Fibroblast of mammary gland (primary cell): ENCODE measurements at places on chromosomes 2 and 18.

GRCh38 chr2:190781604-190782198, 98.9 kb upstream of the GLS start:
- DNase-seq, result peak; percentile 76

GRCh38 chr2:218782528-218782844, 539 bp downstream of the CYP27A1 start:
- peak; percentile 6 for DNase-seq

DNA sequence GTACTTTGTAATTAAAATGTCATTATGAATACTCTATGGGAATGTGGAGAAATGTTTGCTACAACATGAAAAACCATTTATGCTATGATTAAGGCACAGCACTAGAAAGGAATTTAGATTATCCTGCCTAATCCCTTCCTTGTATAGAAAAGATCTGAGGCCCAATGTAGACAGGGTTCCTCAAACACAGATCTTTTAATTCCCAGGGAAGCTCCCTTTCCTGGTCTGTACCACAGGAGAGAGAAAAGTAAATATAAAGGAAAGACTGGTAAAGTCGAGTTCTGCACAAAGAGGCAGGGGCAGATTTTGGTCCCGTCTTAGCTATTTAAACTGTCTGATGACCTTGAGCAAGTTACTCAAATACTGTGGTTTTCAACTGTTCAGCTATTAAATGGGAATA, 84.7 kb downstream of the ICA1L start:
- DNase-seq, result no peak

- DNase-seq, result no peak
Measured at GRCh38 chr2:22894761-22895160, 490.2 kb upstream of the KLHL29 start.

- DNase-seq, result no peak
Measured at GRCh38 chr2:195356920-195357440, 300.0 kb upstream of the SLC39A10 start.

DNA sequence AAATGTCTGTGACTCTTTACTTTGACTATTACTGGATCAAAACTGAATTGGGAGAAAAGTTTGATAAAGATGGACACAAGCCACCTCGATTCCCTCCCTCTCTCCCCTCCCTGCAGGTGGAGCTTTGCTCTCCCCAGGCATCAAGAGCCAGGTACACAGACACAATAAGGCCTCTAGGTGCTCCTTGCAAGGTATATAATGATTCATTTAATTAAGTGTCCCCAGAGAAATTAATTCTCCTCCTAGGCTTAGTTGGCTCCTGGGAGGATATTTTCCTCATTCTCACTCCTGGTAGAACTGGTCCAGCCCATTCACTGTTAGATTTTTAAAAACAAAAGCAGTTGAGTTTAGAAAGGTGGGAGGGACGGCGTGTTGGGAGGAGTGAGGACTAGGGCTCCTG, 352.4 kb upstream of the SMIM21 start:
- DNase-seq, result no peak

DNA sequence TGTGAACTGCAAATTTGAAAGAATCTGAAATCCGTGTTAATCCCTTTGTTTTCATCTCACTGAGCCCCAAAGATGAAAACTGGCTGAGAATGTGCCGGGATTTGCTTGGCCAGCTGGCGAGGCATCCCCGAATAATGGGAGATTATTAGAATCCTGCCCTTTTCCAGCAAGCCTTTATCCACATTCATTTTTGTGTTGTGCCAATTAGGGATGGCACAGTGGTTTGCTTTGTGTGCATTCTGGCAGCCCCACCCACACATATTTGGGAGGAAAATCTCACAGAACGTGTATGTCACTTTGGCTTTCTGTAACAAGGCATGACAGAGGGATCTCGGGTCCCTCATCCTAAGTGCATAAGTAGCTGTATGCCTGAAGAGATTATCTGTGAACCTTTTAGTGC, 405.8 kb upstream of the FAM98A start:
- DNase-seq, result no peak

DNA sequence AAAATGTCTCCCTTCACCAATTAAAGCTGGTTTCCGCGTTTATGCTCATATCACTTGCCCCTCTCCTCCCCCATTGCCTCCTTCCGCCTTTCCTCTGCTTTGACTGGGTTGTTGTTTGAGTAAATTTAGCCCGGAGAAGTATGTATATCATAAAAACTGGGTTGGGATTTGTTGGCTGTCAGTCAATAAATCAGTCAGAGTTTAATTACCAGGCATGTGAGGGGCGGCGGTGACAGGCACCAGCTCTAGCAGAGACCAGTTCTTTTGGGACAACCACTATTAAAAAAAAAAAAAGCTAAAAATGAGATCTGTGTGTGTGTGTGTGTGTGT, 382.4 kb upstream of the SMIM21 start:
- no peak for DNase-seq

DNA sequence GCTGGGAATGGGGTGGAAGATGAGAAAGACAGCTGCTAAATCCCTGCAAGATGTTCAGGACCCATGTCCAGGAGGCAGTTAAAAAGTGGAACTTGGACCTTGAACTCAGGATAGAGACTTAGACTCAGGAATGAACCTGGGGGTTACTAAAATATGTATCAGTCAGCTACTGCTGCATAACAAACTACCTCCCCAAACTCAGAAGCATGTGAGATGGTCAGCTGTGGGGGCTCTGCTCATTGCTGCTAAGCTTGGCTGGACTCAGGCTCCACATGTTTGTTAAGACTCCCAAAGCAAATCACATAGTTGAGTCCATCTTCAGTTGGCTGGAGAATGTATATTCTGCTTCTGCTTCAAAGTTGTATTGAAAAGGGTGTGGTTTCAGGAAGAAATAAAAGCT, 61.4 kb upstream of the COPS8 start:
- no peak for DNase-seq

- DNase-seq, result peak; percentile 81
Measured at GRCh38 chr2:100767224-100767653, 52.7 kb upstream of the NPAS2 start.

DNA sequence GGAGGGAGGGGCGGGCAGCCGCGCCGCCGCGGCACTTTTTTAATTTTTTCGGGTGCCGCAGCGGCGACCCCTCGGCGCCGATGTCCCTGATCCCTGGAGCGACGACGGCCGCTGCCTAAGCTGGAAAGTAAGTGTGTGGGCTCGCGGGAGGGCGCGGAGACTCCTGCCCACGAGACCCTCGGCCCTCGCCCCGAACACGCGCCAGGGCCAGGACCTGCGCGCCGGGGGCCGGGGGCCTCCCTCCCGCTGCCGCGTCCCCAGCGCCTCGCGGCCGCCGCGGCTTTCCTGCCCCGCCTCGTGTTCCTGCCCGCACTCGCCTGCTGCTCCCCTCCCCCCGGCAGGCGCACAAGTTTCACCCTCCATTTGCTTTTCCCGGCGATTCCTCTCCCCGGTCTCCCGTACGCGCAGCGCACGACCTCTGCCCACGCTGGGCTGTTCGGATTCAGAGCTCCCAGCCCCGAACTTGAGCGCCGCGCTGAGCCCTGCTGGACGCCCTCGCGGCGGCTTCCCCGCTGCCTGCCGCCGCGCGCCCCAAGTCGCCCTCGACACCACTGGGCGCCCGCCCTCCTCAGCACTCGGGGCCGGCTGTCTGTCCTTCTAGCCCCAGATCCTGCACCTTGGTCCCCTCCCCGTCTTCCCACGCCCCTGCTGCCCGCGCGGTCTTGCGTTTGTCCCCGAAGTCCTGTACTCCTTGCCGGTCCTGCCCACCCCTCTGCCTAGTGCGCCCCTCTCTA, 507 bp downstream of the PKP4 start:
- DNase-seq, result peak; percentile 58

GRCh38 chr18:48933578-48934414, 17.0 kb downstream of the SMAD7 start:
- no peak for DNase-seq

DNA sequence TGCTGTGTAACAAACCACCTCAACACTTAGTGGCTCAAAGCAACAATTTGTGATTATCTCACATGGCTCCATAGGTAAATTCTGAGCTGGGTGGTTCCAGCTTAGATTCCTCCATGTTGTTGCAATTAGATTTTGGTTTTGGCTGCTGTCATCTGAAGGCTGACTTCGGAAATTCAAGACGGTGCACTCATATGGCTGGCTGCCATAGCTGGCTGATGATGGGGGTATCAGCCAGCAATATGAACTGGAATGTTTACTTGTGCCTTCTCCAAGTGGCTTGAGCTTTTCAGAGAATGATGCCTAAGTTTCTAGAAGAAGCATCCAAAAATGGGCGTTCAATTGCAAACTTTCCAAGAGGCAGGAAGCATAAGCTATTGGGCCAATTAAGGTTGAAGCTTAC, 213.1 kb downstream of the GCA start:
- DNase-seq, result no peak

GRCh38 chr2:208783184-208783583, 376.6 kb downstream of the PTH2R start:
- DNase-seq, result no peak

DNA sequence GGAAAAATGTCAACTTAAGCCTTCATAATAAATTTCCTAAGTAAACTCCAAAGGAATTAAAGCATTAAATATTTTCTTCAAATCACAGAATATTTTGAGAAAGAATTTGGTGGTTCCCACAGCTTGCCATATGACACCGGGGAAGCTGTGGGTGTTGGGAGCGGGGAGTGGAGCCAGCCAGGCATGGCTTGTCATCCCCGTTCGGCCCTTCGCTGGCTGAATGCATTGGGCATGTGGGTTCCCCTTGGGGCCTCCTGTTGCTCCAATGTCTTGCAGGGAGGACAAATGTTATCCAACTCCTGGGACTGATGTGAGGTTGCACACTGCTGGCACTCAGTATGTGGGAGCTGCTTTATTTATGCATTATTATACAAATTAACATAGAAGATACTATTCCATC, 18.6 kb downstream of the NGEF start:
- no peak for DNase-seq

GRCh38 chr2:196925768-196926561, 542 bp downstream of the PGAP1 start:
- peak; percentile 29 for DNase-seq

DNA sequence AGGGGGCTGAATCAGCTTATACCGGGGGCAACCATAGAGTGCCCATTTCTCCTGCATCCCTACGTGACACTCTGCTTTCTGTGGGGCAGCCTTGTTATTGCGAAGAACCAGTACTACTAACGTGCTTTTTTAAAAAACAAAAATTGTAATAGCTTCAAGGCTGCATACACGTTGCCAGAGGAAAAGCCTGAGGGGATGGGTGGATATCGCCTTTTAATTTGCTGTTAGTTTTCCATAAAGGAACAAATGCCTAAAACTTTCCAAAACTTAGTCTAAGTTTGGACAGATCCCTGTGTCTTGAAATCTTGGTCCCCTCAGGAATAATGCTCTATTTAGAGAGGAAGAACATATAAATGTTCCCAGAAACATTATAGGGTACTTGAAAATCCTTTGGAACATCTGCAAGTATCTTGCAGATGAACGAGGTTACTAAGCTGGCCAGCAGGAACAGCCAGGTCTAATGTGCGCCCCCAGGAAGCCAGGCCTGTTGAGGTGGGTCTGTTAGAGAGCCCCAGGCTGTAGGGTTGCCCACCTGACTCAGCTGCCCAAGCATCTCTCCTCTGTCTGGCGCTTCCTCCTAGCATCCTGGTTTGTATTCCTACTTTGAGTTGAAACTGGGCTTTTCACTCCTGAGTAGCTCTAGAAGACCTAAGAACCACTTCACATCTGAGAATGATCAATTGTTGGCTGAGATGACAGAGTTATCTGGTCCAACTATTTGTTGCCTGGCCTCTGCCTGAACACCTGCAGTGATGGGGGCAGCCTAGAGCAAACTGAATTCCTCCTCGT, 96.9 kb downstream of the TGOLN2 start:
- no peak for DNase-seq

- no peak for DNase-seq
Measured at GRCh38 chr2:204743393-204743960, 198.2 kb downstream of the PARD3B start.

- no peak for DNase-seq
Measured at GRCh38 chr2:152280780-152281179, 54.2 kb upstream of the FMNL2 start.

- no peak for DNase-seq
Measured at GRCh38 chr2:24021122-24021998, 11.5 kb downstream of the MFSD2B start.

- peak; percentile 93 for DNase-seq
Measured at GRCh38 chr2:96249654-96250053, 16.1 kb downstream of the TMEM127 start.

DNA sequence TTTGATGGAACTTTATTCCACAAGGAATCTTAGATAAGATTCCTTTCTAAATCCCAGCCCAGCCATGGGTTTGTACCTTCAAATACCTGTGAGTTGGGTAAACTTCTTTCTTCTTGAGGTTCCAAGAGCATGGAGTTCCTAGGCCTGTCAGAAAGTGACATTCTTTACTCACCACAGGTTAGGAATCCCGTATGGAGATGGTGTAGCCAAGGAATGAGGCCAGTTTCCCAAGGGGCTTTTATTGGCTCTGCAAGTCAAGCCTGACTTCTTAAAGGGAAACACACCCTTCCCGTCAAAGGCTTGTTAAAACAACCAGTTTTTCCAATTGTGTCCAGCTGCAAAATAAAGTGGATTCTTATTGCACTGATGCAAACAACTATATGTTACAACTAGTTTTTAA, 45.8 kb downstream of the STK17B start:
- DNase-seq, result no peak

GRCh38 chr18:58802959-58803358, 61.7 kb upstream of the ZNF532 start:
- DNase-seq, result no peak

DNA sequence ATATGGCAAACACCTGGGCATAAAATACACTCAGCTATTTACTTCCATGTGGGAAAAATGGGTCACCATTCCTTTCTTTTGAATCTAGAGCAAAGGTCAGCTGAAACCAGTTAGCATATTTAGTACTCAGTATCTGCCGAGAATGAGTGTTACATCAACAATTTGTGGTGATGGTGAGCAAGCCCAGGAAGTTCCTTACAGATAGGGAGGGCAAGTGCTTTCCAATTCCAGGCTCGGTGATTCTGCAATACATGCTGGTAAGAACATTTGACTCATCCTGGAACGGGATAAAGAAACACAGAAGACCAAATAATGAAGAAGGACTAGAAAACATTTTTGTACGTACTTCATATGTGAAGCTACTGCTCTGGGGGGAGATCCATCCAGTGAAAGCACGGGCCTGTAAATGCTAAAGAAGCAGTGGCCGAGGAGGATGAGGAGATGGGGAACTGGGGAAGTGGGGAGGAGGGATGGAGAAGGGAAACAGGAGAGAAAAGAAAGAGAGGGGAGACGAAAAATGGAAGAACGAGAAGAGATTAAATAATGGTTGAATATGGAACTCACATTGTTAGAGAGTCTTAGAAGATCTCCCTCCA, 251.9 kb downstream of the TTC32 start:
- DNase-seq, result peak; percentile 100

DNA sequence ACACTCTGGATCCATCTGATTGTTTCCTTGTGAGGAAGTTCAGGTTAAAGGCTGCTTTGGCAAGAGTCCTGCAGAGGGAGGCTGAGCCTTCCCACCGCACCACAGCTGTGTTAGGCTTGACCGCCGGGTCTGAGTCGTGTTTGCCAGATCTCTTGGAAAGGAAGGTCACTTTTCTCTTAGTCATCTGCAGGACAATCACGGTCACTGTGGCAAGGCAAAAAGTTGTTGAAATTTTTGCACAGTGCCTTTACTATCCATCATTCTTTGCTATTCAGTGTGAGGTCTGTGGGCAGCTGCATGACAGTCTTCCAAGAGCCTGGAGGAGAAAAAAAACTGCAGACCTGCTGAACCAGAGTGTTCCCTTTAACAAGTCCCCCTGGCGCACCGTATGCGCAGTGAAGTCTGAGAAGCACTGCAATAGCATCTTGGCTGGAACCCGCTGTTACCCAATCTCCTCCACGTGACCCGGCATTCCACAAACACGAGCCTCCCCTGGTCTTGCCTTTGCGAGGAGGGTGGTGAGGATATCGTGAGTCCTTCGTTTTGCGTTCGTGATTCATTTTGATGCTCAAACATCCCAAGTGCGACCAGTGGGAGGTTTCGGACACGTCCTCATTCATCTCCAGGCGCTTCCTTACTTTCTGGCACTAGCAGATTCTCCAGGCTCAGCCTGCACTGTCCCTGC, 23.0 kb downstream of the BIN1 start:
- peak; percentile 99 for DNase-seq
